ENCODE measurements at places on chromosomes 7 and 10.

DNA sequence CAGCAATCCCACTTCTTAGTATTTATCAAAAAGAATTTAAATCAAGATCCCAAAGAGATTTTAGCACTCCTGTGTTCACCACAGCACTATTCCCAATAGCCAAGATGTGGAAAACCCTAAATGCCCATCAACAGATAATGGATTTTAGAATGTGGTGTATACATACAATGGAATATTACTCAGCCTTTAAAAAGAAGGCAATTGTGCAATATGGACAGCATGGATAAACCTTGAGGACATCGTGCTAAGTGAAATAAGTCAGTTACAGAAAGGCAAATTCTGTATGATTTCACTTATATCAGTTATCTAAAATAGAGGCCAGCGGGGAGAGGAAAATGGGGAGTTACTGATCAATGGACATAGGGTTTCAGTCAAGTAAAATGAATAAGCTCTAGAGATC is 66.9 kb downstream of the CABCOCO1 start:
- no peak for DNase-seq

- DNase-seq, result no peak
Measured at GRCh38 chr10:70613941-70614340, 11.4 kb upstream of the PRF1 start.

DNA sequence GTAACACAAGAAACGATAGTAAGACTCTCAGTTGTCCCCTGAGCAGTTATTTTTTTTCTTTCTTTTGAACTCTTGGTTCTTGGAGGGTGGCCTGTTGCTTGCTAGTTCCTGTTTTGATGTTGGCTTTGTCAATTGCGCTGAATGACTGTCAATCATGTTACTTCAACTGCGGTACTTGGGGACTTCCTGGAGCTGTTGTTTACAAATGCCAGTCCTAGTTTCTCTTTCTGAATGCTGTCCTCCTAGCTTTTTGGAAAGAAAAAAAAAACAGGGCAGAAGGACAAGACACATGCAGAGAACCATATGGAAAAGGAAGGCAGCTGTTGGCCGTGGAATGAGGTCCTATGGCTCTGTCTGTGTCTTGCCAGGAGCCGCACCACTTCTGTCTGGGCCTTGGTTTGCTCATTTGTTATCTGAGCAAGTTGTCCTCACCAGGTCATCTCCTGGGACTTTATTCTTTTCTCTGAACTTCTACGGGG is 7.0 kb upstream of the PDCD4 start:
- peak; percentile 18 for DNase-seq

DNA sequence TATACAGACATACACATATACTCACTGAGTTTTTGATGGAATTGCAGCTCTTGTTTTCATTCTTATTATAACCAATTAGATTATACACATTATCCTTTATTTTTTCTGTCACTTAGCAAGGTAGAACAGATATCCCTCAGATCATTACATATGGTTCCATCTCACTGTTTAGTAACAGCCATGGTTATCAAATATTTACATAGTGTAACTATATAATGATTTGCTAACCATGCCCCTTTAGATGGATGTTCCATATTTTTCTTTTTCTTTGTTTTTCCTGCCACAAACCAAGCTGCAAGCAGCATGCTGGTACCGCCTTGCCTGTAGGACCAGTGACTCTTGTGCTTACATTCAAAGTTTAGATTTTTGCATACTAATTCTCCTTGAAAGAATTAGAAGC is 163.4 kb upstream of the NFE2L3 start:
- no peak for DNase-seq

DNA sequence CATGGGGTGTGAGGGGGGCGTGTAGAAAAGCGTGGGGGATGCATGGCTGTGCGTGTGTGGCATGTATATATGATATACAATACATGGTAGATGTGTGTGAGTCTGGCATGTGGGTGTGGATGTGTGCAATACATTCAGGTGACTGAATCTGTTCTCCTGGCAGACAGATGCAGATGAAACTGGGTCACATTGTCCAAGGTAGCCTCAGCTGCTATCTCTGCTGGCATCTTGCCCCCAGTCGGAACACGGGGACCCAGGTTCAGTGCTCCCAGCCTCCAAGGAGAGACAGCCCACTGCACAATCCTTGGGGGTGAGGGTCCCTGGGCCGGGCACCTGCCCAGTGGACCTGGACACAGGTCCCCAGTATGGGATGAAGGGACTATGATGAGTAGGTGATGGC is 12.4 kb upstream of the SRRM3 start:
- no peak for DNase-seq

GRCh38 chr10:62046522-62047227 is 145.2 kb downstream of the ARID5B start:
- DNase-seq, result no peak

DNA sequence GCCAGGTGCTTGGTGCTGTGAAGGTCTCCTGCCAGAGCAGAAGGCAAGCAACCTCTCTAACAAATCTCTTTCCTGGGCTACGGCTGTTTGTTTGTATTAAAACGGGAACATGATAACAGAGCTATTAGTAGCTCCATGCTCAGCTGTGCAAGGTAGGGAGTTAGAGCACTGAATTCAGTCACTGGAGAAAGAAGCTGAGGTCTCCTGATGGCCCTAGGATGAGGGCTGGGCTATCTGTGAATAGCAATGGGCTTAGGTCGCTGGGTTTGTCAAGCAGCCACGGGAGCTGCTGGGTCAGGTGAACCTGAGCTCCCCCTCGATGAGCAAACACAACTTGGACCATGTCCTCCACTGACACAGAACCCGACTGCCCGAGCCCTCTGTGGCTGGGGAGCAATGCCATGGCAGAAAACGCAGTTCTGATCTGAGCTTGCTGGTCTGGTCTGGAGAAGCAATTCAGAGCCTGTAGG is 24.4 kb downstream of the TACC2 start:
- no peak for DNase-seq

DNA sequence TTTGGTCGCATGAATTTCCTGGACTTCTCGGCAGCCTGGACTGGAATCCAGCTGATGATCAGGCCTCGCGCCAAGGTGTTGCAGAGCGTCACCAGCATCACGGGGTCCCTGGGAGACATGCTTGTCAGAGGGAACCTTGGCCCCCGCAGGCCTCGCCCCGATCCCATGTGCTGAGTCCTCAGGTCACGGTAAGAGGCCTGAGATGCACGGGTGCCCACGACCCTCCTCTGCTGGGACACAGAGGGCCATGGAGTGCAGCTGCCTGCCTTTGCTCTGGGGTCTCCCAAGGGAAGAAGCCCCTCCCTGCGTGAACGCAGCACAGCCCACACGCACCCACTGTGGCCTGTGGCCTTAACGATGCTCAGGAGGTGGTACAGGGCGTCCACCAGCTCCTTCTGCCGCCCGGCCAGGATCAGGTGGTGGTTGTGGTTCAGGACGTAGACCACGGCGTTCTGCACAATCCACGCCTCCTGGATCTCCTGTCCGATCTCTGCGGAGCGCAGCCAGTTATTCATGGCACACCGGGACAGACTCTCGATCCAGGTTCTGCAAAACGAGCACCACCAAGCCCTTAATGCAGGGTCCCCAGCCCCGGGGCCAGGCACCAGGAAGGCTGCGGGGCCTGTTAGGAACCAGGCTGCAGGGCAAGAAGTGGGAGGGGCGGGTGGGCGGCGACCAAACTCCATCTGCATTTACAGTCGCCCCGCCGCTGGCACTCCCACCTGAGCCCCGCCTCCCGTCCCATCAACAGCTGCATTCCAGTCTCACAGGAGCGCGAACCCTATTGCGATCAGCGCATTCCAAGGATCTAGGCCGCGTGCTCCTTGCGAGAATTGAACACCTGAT is 29.4 kb downstream of the CFAP46 start:
- no peak for DNase-seq

DNA sequence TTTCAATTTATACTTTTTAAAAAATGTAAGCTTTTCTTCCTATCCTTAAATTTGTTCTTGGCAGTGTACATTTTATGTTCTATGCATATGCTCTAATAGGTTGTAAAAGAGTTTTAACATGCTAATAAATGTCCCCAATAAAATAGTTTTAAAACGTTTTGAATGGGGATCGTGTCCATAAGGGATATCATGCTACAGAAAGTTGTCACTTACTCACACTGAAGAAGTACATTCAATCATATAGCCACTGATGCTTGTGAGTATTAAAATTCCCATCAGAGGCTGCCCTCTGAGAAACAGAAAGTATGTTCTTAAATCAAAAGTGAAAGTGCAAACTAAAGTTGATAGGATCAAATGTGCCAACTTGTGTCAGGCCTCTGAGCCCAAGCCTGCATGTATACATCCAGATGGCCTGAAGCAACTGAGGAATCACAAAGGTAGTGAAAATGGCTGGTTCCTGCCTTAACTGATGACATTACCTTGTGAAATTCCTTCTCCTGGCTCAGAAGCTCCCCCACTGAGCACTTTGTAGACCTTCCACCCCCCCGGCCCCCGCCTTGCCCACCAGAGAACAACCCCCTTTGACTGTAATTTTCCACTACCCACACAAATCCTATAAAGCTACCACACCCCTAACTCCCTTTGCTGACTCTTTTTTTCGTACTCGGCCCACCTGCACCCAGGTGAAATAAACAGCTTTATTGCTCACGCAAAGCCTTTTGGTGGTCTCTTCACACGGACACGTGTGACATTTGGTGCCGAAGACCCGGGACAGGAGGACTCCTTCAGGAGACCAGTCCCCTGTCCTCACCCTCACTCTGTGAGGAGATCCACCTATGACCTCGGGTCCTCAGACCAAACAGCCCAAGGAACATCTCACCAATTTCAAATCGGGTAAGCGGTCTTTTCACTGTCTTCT is 877 bp upstream of the NOD1 start:
- DNase-seq, result no peak

DNA sequence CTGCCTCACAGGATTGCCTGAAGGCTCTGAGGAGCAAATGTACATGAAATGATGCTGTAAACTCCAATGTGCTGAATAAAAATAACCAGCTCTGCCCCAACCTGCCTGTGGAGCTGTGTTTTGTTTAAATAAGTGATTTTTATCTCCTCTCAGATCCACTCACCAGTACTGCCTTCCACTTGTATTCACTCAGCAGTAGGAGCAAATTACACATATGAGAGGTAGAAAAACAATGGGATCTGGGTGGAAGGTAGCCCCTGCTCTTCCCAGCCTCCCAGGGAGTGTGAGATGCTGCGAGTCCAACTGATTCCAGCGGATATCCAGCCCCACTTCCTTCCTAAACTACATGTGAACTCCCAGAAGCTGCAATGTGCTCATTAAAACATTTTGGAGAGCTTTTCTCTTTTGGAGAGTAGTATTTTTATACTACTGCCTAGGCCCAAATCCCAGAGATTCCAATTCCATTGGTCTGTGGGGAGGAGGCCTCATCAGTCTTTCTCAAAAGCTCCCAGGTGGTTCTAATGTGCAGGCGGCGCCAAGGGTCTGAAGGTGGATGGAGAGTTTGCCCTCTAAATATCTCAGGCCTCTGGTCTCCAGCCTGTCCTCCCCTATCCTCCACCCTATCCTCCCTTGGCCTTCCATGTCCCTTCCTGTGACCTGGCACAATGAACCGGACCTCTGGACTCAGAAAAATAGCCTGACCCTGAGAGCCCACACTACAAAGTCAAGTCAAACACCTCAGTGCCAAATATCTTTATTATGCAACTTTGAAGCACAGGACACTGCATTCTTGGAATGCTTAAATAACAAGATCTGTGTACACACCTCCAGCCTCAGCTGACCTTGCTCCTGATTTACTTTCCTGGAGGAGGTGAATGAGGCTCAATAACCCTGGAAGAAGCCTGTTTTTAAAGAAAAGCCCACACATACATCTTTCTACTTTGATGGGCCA is 46.2 kb downstream of the CPVL start:
- DNase-seq, result no peak

- no peak for DNase-seq
Measured at GRCh38 chr10:26755443-26755903, 58.0 kb downstream of the PDSS1 start.

DNA sequence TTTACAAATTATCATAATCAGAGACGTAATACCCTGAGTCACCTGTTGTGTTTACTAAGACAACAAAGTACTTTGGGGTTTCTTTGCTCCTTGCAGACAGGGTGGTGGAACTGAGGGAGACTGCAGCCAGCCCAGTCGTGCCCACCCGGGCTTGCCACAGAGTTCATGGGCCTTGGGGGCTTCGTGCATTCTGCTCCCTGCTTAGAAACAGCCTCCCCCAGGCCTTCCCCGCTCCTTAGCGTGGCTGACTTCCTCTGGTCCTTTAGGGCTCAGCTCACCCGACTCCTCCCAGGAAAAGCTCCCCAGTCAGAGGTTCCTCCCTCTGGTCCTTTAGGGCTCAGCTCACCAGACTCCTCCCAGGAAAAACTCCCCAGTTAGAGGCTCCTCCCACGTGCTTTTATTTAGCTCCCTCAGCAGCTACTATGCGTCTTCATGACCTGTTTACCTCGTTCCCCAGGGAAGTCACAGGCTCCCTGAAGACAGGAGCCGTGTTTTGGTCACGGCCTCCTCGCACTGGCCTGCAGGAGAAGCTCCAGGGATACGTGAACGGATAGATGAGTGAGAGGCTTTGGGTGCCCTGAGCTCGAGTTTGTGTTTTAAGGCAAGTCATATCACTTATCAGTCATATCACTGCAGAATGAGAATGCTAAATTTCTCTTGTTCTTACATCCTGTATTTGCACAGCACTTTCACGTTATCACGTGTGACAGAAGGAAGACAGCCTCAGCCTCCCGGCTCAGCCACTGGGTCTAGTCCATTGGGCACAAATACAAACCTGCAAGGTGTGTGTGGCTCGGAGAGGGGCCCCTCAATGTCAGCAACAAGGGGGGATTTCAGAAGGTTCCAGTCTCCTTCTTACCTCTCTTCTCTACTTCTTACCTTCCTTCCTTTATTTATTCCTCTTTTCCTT is 52.7 kb upstream of the VIPR2 start:
- DNase-seq, result peak; percentile 15

- no peak for DNase-seq
Measured at GRCh38 chr7:158251061-158251965, 336.3 kb downstream of the PTPRN2 start.

- DNase-seq, result no peak
Measured at GRCh38 chr7:135759532-135759931, 10.9 kb upstream of the FAM180A start.

- DNase-seq, result no peak
Measured at GRCh38 chr10:7797582-7797981, 9.6 kb downstream of the ATP5F1C start.

DNA sequence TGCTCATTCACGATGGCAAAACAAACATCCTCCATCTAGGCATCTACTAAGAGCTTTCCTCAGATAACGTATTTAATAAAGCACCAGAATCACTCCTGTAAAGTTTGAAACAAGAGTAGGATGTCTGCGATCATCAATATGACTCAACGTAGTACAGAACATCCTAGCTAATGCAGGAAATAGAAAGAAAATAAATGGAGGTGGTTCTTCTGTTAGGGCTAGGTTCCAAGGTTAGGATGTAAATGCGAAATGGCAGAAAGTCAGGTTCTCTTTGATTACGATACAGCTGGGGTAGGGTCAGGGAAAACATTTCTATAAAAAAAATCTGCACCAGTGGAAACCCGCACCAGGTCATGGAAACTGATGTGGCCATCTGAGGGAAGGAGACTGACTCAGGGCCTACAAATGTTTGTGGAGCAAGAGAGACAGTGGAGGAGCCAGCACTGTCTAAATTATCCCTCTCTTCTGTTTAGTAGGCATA is 29.1 kb downstream of the CCDC6 start:
- DNase-seq, result no peak

Data from activated T-helper 1 cell treated with Interleukin-2 at 50 U/mL for 16 hours (primary cell).